ENCODE measurements at places on chromosomes 11 and 22.
A peak's percentile ranks its signal among the peaks of the same experiment; 100 is the strongest.

- peak; percentile 88 for DNase-seq
Observed at GRCh38 chr22:17477391-17477833, 85.9 kb upstream of the SLC25A18 start.

DNA sequence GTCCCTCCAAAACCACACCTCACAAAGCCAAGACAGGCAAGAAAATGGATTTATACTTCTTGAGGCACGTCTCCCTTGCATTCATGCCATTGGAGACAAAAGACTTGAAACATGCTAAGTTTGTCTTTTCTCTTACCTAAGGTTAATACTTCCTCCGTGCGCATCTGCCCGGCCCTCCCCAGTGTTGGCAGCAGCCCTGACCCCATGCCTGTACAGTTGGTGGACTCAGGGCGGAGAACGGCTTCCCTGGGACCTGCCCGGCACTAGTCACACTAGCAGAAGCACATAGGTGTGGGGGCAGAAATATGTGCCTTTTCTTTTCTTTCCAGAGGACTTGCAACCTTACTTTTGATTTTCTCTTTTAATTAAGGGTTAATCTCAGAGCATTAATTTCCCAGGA, 45.2 kb upstream of the FLI1 start:
- DNase-seq: no peak

GRCh38 chr22:44723801-44724200, 21.8 kb downstream of the PRR5 start:
- peak; percentile 59 for DNase-seq

- no peak for DNase-seq
Observed at GRCh38 chr11:11880179-11880578, 38.4 kb downstream of the USP47 start.

DNA sequence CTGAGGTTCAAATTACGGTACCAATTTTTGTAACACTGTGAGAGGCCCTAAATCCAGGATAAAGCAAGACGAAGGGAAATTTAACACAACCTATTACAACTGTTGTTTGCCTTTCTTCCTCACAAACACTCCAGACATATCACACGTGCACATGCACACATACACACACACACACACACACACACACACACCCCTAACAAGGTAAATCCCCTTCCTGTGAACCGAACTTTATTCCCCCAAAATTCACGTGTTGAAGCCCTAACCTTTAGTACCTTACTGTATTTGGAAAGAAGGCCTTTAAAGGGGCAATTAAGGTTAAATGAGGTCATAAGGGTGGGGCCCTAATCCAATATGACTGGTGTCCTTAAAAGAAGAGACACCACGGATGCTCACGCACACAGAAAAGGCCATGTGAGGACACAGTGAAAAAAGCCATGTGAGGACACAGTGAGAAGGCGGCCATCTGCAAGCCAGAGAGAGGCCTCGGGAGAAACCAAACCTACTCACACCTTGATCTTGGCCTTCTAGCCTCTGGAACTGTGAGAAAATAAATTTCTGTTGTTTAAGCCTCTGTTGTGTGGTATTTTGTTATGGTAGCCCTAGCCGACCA, 1.8 kb downstream of the SERGEF start:
- no peak for DNase-seq

DNA sequence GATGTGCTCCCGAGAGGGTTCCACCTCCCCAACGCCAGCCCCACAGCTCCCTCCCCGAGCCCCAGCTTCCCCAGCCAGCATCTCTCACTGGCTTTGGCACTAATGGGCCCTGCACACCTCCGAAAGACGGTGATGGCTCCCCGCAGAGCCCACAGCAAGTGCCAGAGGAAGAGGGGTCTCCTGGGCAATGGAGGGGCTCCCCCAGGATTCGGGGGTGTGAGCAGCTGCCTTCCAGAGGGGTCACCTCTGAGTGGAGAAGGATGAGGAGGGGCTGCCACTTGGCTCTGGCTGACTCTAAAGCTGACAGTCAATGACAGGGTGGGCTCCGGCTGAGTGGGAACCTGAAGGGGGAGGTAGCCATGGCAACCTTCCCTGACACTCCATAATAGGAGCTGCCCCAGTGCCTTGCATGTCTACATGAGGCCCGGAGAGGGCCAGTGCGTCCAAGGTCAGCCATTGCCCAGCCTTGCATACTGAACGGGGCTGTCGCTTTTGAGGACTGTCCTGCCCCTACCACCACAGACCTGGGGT, 98.6 kb upstream of the SYT13 start:
- DNase-seq: no peak

DNA sequence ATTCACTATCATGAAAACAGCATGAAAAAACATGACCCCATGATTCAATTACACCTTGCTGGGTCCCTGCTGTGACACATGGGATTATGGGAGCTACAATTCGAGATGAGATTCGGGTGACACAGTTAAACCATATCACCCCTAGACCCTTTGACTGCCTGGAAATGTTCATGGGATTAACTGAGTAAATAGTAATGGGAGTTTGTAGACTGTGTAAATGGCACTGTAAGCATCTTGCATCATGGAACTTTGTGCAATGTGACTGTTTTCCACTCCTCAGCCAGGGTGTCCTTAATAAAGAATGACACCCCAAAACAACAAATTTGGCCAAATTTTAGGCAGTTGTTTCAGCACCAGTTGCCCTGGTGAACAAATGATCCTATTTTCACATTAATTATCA, 7.9 kb upstream of the SLC22A25 start:
- no peak for DNase-seq

DNA sequence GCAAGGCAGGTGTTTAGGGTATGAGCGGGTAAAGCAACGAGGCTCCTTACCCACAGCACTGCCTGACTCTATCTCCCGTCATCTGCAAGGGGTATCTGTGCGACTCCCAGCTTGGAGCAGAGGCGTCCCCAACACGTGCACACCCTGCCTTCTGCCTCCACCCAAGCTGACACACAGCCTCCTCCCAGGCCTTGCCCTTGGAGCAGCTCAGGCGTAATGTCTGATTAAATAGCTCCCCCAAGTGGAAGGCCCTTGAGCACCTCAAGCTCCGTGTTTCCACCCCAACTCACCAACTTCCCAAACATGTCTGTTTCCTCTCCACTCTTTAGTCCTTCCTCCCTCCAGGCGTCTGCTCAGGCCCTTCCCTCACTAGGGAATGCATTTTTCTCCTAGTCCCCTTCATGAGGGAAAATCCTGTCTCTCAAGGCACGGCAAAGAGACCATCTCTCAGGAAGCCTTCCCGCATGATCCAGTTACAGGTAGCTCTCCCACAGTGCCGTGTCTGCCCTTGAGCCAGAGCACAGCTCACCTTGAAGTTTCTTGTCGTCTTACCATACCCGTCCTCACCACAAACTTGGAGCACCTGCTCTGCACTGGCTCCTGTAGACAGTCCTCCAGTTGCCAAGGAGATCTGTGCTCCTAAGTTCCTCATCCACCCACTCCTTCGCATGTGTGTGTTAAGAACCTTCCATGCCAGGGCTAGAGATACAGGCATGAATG, 15.8 kb downstream of the CYB5R2 start:
- DNase-seq: peak; percentile 34

GRCh38 chr11:85276332-85276731, 350.8 kb downstream of the DLG2 start:
- no peak for DNase-seq

GRCh38 chr22:39967996-39968972, 8.1 kb downstream of the TMA7B start:
- no peak for DNase-seq

DNA sequence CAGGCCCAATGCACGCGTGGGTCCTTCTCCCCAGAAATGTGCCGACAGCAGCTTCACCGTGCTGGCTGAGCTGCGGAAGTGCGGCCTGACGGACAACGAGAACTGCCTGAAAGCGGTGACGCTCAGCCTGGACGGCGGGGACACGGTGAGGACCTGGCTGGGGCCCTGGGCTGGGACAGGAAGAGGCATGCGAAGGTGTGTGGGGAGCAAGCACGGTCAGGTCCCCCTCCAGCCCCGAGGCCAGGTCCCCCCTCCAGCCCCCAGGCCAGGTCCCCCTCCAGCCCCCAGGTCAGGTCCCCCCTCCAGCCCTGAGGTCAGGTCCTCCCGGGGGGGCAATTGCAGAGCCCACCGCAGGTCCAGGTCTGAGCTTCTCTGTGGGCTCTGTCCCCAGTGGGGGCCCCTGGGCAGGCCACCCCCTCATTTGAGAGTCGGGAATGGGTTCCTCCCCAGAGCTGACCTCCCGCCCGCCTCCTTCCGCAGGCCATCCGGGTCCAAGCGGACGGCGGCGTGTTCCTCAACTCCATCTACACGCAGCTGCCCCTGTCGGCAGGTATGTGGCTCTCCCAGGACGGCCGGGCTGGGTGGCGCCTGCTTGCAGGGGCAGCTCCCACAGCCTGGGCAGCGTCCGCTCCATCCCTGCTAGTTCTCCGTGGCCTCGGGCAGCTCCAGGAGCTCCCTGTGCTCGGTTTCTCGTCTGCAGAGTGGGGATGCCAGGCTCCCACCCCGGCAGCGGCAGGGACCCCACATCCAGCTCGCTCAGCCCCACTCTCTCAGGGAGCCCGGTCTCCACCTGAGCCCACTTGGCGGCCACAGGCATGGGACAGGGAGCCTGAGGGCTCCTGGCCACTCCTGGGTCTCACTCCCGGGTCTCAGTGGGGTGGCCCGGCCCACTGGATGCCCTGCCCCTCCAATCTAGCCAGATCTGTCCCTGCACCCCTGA, 7.9 kb downstream of the MUC5B start:
- no peak for DNase-seq

- DNase-seq: no peak
Observed at GRCh38 chr11:57330029-57330428, 5.3 kb upstream of the TNKS1BP1 start.

DNA sequence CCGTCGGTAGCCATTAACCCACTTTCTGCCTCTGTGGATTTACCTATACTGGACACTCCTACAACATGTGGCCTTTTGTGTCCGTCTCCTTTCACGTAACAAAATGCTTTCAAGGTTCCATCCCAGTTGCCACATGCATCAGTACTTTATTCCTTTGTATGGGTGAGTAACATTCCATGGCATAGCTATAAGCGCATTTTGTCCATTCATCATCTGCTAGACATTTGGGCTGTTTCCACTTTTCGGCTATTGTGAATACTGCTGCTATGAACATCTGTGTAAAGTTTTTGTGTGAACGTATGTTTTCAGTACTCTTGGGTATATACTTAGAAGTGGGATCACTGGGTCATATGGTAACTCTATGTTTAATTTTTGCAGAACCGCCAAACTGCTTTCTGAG, 257.2 kb downstream of the ST3GAL4 start:
- DNase-seq: no peak

DNA sequence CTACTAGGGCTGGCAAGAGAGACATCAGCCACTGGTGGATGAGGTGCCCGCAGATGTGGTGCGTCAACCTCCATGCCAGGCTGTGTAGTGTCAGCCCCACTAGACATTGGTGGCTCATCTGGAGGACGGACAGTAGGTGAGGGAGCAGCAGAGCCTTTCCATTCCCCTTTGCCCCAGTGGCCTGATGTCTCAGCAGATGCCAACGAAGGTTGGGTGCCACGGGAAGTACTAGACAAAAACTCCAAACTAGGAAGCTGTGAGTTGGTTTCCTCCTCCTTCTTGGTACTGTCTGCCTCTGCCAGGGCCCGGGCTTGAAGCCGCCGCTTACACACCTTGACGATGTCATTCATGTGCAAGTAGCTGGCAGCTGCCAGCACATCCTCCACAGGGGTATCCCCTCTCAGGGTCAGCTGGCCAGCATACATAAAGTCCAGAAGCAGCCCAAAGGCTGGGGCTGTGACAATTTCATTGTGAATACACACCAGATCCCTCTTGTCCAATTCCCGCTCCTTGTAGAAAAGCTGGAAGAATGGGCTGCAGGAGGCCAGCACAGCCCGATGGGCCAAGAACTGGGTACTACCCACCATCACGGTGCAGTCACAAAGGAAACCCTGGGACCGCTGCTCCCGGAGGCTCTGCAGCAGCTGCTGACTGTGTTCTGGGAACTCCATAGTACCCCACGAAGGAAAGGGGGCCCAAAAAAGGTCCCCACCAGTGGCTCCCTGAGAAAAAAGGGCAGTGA, 795 bp downstream of the ZBTB3 start:
- no peak for DNase-seq

GRCh38 chr11:2097356-2097997, 41.7 kb downstream of the IGF2 start:
- DNase-seq: peak; percentile 17

DNA sequence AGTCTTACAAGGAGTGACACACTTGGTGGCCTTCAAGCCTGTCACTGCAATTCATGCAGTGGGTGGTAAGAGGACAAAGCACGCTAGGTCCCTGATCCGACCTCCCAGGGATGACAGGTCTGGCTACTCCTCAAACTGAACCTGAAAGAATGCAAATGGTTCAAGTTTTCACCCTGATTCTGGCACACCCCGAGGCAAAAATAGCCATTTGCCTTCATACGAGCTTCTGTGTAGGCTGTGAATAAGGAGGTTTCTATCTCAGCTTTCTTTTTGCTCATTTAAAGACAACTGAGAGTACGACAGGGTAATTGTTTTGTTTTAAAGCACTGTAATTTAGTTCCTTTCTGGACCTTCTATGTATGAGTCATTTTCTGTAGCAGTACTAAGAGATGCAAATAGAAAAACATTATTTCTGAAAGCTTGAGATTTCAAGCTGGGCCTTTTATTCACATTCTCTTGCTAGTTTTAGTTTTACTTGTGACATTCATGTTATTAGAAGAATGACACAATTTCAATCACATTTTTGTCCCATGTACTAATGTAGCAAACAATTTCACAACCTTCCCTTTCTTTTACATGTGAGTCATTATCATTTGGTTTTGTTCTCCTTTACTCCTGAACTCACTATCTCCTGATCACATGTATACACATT, 56.6 kb upstream of the FDX1 start:
- DNase-seq: peak; percentile 20

DNA sequence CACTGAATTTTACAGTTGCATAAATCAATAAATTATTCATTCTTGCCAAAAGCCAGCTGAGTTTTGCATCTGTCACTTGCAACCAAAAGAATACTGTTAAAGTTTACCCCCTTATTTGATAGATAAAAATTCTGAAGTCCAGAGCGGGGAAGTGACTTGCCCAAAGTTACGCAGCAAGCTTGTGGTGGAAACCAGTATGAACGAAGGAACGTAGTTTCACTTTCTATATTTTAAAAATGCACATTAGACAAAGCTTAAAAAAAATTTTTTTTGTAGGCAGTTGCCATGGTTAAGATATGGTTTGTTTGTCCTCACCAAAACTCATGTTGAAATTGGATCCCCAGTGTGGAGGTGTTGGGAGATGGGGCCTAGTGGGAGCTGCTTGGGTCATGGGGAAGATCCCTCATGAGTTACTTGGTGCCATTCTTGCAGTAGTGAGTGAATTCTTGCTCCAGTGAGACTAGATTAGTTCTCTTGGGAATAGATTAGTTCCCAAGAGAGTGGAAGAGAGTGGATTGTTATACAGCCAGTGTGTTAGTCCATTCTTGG, 46.3 kb upstream of the SEZ6L start:
- DNase-seq: peak; percentile 60

GRCh38 chr22:39525658-39525975, 5.3 kb downstream of the ATF4 start:
- no peak for DNase-seq
